ENCODE measurements at places on chromosomes 1 and 21.

DNA sequence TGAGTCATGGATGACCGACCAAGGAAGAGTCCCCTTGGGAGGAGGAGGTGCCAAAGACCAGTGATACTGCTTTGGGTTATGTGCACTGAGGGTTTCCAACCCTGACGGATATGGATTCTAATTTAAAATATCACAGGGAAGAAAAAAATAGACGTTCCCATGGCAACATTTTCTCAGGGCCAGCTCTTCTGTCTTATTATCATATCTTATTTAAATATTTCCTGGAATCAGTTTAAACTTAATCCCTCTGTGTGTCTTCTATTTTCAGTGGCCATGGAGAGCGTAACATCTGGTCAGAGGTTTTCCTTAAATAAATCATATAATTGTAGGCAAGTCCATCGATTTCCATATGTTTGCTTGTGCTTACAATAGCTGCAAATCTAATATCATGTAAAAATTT, 205.4 kb upstream of the FMN2 start:
- DNase-seq = no peak

GRCh38 chr1:118535901-118536300, 350.9 kb upstream of the SPAG17 start:
- no peak for DNase-seq

GRCh38 chr1:1666526-1666925, 7.7 kb upstream of the CDK11B start:
- no peak for DNase-seq

DNA sequence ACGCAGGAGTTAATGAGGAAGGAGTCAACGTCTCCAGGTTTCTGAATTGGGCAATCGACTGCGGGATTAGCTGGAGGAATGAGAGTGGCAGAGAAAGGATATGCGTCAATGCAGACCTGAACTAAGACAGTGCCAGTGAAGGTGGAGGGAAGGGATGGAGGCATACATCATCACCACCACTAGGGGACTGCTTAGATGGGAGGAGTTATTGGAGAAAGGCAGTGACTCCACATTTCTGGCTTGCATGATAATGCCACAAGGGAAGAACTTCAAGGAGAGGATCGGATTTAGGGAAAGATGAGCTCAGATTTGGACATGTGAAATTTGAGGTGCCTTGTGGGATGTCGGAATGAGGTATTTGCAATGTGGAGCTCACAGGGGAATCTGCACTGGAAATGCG, 17.5 kb downstream of the VASH2 start:
- no peak for DNase-seq

DNA sequence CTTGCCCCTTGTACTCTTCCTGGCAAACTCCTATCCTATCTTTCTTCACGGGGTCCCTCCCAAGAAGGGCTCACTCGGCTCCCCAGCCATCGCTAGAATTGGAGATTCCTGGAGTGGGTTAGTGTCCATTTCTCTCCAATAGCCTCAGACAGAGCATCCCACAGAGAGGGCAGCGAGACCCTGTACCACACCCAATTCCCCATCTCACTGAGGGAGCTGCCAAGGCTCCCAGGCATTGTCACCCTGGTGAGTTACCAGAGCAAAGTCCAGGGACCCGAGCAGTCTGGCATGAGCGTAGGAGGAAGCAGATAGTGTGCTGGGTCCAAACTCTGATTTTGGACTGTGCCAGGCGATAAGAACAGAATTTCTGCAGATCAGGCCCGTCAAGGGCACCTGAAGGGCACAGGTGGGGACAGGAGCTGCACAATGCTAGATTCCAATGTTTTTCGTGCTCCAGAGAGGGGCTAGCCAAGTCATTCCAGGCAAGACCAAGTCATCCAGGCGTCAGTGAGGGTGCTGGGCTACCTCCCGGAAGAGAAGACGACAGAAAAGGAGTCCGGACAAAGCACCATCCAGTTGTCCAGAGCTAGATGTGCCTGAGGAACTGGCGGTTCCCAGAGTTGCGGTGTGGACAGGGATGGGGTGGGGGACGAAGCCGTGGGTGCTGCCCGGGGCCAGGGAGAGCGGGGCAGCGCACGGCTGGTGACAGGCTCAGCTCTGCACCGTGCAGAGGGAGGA, 15.3 kb downstream of the AKR7A3 start:
- no peak for DNase-seq

- no peak for DNase-seq
Observed at GRCh38 chr21:28427394-28428022, 565.2 kb downstream of the LTN1 start.

DNA sequence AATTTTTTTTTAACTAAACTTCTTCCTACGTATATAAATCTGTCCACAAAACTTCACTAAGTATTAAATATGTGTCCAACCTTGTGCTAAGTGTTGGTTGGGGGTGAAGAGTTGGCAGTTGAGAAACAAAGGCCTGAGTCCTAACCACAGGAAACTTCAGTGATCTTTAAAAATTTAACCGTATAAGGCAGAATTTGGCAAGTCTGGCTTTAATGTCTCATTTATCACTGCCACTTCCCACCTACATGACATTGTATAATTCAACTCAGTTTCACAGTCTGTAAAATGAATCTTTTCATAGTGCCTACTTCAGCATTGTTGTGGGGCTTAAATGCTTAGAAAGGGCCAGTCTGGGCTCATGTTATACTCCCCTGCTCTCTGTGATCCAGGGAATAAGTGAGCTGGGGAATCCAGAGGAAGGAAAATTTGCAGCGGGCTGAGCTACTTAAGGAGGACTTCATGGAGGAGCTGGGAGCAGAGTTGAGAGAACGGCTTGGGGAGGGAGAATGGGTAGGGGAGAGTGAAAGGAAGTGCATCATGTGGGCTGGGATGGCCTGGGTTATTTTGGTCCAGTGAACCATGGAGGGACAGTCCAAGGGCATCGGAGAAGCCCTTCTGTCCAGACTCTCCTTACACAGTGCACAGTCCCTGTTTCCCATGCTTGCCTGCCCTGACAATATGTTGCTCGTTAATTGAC, 14.5 kb downstream of the IFNAR2 start:
- no peak for DNase-seq

DNA sequence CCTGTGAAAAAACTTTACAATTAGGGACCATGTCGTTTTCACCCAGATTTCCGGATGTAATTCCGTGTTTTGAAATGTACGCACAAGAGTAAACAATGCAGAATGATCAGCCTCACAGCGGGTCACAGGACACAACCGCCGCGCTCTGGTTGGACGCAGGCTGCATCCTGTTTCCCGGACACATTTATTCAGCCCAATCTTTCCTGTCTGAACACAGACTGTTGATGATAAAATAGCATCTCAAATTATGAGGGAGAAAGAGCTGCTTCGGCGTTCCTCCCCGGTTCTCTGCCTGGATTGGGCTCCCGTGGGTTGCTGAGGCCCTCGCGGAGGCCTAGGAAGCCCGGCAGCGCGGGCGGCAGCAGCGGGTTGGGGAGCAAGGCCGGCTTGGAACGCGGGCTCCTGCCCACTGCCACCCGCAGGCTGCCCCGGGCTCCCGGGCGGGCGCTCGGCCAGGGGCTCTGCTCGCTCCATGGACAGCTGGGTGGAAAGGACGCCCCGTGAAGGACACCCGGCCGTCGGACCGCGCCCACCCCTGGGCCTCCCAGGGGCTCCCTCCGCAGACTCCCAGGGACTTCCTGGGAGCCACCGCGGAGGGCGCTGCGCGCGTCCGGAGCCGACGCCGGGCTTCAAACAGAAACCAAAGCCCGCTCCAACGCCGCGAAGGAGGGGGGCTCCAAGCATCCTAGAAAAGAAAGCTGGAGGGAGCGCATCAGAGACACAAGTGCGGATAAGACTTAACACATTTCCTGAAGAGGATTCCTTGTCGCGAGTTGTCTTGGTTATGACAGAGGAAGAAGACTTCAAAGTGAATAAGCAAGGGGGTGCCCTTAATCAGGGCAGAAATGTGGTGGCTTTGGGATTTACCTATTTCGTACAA, 122.3 kb downstream of the ESRRG start:
- peak; percentile 11 for DNase-seq

GRCh38 chr1:47694011-47694890, 256.4 kb downstream of the FOXD2 start:
- DNase-seq = no peak

GRCh38 chr1:160665330-160666078, 18.7 kb upstream of the SLAMF1 start:
- DNase-seq = no peak

DNA sequence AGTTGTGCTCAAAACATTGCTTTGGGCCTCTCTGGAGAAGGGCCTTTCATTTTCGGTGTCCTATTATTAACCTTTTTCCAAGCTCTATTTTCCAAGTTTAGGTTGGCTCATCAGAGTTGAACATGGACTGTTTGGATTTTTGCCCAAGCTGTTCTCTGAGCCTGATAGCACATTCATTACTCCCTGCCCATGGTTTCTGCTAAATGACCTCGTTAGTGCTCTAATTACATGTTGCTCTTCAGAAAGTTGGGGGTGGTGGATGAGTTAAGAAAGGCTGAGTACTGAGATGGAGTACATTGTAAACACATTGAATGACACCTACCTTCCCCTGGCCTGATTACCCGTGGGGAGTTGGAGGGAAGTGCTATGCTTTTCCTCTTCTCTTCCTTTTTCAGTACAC, 38.9 kb downstream of the LMO4 start:
- DNase-seq = no peak

GRCh38 chr1:44315521-44315920, 39.5 kb downstream of the ERI3 start:
- DNase-seq = no peak

GRCh38 chr1:222815440-222815765, 564 bp downstream of the DISP1 start:
- DNase-seq = no peak

GRCh38 chr1:9322661-9323244, 30.1 kb downstream of the SPSB1 start:
- DNase-seq = no peak

DNA sequence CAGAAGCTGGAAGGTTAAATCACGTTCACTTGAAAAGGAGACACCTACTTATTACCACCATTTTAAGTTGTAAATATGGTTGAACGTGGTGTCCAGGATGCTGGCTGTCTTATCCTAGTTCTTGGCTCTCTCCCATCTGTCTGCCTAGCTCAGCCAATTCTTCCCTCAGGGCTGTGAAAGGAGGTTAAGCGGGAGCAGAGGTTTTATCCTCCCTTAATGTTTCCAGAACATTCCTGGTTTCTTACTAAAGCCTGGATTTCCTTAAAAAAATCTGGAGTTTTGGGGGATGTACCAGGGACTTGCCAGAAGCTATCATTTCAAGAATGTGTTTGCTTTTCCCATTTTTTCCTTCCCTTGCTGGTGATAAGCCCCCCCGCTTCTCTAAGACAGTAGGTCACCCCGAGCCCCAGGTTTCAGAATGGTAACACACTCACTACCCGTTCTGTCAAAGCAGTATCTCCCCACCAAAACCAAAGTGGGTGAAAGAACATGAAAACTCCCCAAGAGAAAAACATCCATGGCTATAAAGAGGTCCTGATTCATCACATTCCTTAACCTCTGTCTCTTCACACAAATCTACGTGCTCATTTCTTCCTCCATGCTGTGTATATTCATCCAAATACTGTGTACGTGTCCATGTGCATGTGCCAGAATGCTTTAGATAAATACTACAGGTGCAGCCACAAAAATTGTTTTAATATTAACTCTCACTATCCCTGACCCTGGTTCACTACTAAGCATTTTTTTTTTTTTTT, 114.7 kb downstream of the MAP3K21 start:
- DNase-seq = no peak

GRCh38 chr1:109438798-109439297, 12.6 kb upstream of the PSMA5 start:
- DNase-seq = no peak

GRCh38 chr1:45802343-45803298, 791 bp upstream of the MAST2 start:
- DNase-seq = peak; percentile 41

DNA sequence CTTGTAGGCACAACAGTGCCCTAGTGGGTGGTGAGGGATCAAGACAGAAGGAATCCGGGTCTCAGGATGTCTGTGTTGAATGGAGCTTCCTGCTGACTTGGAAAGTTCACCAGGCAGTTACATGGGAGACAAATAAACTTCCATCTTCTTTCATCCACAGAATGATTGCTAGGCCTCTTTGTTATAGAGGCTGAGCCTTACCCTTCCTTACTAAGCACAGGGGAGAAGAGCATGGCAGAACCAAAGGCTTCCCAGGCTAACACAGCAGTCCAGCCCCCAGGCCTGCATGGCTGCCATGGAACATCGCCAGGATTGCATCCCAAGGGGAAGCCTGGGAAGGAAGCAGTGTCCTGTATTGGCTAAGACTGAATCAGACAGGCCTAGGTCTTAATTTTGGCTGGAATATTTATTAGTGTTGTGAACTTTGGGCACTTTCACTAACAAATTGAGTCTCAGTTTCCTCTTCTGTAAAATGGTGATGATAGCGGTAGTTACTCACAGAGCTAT, 18.7 kb downstream of the HEYL start:
- no peak for DNase-seq

DNA sequence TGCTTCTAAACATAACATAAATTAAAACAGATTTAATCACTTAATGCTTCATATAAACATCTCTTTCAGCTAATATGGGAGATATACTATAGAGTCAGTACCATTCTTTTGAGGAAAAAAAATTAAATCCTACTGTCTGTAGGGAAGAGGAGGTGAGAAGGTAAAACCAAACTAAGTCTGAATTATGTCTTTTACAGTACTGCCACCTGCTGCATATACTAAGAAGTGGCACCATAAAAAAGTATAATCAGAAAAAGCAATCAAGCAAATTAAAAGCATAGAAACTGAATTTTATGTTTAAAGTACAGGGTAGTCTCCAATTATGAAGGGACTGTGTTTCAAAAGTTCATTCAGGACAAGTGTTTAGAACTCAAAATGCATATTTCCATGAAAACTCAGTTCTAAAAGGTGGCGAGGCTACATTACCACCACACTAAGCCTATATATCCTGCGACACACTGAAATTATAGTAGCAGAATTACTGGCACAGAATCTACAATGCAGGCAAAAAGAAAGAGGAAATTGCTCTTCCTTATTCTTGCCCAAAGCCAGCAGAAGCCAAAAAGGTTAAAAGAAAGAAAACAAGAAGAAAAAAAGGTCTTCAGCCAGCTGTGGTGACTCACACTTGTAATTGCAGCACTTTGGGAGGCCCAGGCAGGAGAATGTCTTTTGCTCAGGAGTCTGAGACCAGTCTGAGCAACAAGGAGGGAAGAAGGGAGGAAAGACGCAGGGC, 9.0 kb downstream of the NSL1 start:
- no peak for DNase-seq

- peak; percentile 10 for DNase-seq
Observed at GRCh38 chr21:15437883-15438282, 291.9 kb upstream of the USP25 start.
